ENCODE measurements at places on chromosomes 6 and 20.

GRCh38 chr20:45545754-45546453, 1.3 kb downstream of the EPPIN start:
- no peak for DNase-seq

GRCh38 chr20:3183896-3184612, 10.7 kb upstream of the LZTS3 start:
- no peak for DNase-seq

- DNase-seq: peak; percentile 87
Measured at GRCh38 chr20:362271-363254, 15.7 kb downstream of the NRSN2 start.

DNA sequence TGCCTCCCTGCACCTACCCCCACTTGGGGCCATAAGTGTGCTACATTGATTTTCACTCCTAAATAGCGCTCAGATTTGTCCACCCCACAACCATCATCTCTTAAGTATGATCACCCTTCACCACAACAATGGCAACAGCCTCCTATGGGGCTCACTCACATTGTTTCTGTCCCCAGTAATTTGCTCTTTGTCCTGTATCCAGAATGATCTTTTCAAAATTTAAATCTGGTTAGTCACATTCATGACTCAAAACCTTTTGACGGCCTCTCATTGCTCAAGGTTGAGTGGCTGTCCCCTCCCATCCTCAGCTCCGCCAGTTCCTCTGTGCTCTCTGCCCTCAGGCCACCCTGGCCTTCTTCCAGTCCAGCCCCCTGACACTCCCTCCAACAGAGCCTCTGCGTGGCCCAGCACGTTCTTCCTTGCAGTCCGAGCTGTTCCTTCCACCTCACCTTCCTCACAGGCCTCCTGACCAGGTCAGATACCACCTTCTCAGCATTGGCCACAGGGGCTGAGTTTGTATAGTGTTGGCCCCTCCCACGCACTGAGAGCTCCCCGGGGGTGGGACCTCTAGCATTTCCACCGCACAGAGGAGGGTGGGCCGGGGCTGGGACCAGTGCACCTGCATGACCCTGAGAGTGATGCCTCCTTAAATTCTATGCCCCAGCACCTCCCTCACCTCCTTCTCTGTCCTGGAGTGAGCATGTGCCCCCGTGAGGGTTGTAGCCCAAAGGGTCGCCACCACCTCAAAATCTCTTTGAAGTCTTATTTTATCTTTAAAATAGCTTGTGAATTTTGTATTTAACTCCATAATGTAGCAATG, 2.4 kb upstream of the PPP1R3G start:
- peak; percentile 59 for DNase-seq

DNA sequence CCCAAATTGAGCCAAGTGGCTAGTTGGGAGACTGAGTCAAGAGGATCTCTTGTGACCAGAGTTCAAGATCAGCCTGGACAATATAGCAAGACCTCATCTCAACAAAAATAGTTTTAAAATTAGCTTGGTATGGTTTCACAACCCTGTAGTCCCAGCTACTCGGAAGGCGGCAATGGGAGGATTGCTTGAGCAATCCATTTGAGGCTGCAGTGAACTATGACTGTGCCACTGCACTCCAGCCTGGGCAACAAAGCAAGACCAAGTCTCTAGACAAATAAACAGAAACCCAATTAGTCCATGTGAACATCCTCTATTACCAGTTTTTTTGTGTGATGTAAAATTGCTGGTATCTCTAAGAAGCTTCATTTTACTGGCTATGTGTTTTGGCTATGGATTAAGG, 106.2 kb downstream of the TULP4 start:
- no peak for DNase-seq

- DNase-seq: no peak
Measured at GRCh38 chr6:73901311-73901710, 205.3 kb downstream of the CD109 start.

DNA sequence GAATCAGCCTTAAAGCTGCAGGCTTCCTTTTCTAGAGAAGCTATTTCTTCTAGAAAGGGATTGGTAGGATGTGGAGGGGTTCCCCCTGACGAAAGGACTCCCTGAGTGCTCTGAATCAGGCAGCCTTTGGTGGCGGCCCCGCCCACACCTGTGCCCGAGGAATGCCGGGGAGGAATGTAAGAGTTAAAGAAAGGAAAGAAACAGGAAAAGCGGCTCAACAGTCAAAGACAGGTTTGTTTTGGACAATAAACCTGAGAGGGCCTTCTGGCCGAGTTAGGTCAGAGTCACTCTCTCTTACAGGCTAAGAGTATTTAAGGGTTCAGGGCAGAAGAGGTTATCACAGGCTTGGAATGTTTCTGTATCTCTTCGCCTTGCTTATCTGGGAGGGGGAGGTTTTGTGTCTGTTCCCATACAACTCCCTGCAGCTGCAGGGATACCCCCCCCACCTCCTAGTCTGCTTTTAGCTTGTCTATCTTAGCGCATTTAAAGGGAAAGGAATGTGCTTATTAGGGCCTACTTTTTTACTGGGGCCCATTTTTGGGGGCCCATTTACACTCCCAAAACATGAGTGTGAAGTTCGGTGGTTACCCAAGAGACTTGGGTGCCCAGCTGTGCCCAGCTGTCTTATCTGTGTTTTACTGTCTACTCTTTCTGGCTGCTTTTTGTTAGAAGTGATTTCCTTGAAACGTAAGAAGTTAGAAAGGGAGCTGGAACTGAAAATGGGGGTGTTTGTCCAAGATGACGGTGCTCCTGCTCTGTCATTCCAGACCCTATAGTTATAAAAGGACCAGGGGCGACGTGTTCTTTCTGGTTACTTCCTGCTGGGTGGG, 32.8 kb downstream of the DYNLT1 start:
- DNase-seq: no peak

DNA sequence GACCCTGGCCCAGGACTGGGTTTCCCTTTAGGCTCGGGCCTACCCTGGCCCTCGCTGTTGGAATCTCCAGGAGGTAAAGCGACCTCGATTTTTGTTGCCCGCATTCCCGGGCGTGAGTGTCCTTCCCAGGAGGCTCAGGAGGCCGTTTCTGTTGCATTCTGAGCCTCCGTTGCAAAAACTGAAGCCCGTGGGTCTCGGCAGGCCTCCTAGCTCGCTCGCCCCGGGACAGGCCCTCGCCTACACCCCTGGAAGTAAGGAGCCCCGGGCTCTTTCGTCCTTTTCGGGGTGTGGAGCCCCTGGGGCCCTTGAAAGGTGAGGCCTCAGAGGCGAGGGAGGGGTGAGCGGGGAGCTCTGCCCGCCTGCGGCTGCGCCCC, 2.3 kb downstream of the NR2E1 start:
- DNase-seq: no peak

GRCh38 chr6:104766595-104766994, 93.1 kb downstream of the HACE1 start:
- no peak for DNase-seq

DNA sequence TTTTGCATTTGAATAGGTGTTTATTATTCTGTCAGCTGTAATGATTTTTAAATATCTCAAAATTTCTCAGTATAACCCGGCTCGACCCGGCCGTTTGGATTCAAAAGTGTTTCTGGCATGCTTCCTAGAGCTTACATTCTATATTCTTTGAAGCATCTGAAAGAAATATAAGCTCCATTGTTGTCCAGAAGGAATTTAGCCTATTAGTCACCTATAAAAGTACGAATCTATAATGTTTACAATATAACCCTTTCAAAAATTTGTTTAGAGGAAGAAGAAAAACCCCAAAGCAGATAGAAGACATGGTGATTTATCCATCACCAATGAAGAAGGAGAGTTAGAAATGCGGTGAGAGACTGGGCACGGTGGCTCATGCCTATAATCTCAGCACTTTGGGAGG, 22.3 kb upstream of the HECA start:
- DNase-seq: no peak

DNA sequence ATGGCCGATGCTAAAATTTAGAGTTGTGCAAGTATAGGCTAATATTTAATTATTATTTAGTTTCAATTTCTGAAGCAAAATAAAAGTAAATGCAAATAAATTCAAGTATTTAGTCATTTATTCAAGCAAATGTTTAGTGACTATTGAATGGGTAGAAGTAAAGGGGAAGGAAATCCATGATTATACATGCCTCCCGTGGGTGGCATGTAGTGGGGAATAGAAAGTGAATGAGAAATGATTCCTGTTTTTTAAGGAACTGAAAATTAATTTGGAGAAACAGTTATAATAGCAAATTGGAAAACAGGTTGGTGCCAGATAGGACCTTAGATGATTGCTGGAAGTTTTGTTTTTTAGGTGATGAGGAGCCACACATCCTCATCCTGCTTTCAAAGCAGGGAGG, 35.4 kb downstream of the FAM229B start:
- DNase-seq: no peak

GRCh38 chr20:4613184-4613583, 108.5 kb upstream of the PRND start:
- DNase-seq: no peak

DNA sequence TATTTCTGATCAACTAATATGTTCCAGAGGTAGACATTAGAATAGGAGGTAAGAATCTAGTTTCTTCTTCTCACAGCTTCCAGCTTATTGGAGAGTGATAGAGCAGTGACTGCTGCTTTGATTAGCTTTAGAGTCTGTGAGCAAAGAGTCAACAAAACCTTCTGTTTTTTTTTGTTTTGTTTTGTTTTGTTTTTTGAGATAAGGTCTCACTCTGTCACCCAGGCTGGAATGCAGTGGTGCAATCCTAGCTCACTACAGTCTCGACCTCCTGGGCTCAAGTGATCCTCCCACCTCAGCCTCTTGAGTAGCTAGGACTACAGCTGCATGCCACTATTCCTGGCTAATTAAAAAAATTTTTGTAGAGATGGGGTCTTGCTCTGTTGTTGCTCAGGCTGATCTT, 39.3 kb downstream of the TSBP1 start:
- DNase-seq: no peak

DNA sequence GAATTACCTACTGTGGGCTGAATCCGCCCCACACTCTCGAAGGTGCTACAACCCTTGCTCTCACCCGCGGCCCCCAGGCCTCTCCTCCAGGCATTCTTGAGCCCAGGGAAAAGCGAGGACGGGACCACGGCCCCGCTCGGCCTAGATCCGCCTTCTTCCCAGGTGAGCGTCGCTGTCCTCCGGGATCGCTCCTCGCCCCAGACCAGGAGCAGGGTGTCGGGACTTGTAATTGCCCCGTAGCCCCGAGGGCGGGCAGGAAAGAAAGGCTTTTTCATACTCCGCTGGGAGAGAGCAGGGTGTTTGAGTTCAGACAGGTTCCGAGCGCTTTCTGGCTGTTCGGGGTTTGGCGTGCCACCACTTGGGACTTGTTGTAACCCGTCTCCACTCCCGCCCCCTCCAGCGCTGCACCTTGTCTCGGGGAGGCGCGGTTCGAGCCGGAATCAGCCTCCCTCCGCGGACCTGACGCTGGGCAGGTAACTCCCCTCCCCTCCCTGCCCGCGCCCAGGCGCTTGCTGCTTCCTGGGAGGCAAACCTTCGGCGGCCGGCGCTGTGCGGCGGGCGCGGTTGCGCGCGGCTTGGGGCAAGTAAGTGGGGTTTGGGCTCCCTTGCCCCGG, at the start of gene FAM83B:
FAM83B (plus strand) TSS at position 529 of the 614 bp plus-strand sequence. CDS start 23,476 bp downstream, outside the sequence.
- peak; percentile 66 for DNase-seq

- DNase-seq: no peak
Measured at GRCh38 chr20:9660236-9660868, 146.0 kb downstream of the LAMP5 start.

DNA sequence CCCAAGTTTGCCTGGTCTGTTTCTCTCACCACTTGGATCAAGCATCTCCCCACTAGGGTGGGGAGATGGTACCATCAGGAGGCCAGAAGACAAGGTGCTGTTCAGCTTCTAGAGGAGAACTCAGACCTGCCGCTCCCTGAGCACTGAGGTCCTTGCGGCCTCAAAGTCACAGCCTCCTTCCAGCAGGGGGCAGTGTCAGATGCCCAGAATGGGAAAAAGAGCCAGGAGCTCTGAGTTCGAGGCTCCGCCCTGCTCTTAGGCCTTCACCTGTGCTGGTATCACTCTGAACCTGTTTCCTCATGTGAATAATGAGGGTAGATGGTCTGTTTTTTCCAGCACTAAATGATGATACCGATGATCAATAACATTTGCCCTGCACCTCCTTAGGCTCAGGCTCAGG, 68.7 kb downstream of the TOX2 start:
- DNase-seq: no peak

DNA sequence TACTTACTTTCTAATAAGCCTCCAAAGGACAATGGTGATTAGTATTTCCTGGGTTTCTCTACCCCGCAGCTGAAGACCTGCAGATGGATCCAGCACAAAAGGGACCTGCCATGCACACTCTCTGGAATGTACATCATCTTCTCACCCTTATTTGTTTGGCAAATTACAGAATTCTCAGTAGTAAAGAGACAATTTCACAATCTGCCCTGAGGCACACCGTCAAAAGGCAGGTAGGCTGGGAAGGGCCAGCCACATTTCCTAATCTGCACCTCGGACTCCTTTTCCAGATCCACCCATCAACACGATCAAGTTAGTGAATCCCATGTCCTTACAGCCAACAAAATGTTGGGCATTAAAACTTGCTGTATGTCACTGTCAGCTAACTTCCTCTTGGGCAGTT, 4.9 kb downstream of the OVOL2 start:
- DNase-seq: no peak

GRCh38 chr6:44304282-44305199, 8.6 kb downstream of the AARS2 start:
- no peak for DNase-seq

DNA sequence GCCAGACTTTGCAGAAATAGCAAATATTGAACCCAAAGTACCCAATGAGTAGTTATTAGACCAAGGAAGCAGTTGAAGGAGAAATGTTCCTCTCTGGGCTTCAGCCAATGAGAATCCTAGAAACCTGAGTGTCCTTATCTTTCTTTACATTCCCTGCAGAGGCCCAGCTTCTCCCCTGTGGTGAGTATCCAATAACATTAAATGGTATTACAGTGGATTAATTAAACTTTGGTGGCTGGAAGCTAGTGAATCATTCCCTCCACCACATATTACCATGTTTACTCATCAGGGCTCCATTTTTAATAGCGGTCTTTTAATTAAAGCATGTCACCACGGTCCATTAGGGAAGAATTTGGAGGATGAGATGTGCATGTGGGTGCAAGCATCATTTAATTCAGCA, 74.0 kb downstream of the UNC5CL start:
- no peak for DNase-seq

DNA sequence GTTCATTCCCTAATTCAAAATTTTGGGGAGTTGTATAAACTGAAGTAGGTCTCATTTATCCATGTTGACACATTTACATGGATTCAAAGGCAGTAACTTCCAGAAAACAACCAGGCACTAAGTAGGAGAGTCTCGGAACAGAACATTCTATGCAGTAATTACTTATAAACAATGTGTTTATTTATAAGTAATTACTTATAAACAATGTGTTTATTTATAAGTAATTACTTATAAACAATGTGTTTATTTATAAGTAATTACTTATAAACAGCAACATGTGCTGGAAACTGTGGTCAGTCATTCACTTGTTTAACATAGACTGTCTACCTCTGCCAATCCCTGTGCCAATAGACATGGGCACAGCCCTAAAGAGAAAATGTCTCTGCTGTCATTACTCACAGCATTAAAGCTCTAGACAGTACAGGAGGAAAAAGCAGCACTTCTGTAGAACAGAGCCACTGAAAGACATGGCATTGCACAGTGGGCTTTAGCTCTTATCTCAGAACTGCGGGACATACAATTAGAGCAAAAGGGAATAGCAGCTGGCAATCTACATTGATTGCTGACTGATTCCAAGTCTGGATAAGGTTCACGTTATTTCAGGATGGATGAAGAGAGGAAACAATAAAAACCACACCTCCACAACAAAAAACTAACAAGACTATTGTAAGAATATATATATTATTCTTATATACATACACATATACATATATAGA, 188.2 kb downstream of the WDR27 start:
- no peak for DNase-seq

GRCh38 chr20:8355453-8355852, 223.4 kb downstream of the PLCB1 start:
- no peak for DNase-seq

- no peak for DNase-seq
Measured at GRCh38 chr6:107399935-107400334, 59.4 kb downstream of the PDSS2 start.
